ENCODE measurements at places on chromosomes 6 and 20.

DNA sequence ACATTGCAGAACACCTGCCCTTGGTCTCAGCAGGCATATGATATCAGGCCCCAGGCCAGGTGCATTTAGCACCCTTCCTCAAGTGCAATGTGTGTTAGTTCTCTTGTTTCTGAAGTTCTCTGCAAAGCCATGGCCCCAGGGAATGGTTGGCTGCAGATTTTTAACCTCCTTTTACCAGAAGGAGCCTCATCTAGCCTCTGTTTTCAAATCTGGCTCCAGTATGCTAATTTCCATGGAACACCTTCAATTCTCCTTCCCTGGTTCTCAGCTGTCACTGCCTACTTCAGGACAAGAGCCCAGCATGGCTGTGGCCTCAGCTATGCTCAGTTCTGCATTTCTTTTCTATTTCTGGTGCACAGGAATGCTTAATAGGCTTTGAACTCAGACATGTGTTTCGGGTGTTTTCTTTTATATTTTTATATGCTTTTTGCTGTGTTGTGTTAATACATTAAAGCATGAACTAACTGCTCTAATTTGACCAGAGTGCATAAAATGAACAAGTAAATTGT is 51.6 kb upstream of the OGFRL1 start:
- DNase-seq = no peak

DNA sequence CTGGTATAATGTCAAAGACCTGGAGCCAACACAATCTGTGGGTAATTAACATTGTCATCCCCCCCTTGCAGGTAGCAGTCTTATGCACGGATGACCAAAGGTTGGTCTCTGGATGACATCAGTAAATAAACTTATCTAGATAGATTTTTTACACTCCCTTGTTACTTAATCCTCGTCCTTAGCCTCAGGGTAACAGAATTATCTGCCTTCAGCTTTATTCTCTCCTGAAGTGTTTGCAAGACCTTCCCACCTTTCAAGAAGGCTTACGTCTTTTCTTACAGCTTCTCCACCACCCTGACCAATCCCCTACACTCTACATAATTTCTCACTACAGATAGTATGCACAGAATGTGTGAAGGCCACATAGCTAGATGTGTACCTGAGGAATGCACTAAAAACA is 434.8 kb upstream of the HTR1E start:
- DNase-seq = no peak

DNA sequence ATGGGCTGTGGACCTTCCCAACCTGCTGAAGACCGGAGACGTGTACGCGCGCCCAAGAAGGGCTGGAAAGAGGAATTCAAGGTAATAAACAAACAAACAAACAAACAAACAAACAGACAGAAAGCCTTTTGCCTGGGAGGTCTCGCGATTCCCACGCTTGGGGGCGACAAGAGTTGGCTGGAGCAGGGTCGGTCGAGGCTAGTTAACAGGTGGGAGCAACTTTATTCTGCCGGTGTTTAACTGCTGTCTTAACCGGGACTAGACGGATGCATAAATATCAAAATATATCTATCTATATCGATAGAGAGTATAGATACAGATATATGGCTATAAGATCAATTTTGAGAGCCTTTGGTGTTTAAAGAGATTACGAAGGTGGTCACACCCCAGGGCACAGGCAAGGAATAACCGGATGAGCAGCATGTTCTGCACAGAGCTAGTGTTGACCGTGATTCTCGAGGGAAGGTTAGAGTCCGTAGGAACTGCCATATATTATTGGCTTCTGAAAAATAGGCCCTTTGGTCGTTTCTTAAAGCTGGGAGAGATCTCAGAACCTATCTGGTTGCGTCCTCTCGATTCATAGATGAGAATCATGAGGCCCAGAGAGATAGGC is 514 bp downstream of the STMND1 start:
- DNase-seq = no peak

GRCh38 chr6:51513891-51514747 is 573.3 kb downstream of the PKHD1 start:
- DNase-seq = no peak

DNA sequence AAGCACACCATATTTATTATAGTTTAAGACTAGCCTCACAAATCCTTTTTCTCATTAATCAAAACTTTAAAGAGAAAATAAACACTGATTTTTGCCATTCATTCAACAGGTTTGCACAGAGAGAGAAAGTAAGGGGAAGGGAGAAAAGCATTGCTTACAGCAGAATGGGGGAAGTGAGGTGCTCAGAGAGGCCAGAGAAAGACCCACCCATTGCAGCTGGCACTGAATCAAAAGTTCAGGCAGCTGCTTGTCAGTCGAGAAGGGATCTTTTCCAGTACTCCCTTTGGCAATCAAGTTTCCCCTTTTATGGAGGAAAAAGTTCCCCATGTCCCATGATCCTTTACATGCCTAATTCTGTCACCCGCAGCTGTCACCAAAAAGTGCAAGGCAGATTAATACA is 8.0 kb upstream of the CRISP2 start:
- no peak for DNase-seq

GRCh38 chr20:36988494-36988966 is 37.0 kb upstream of the SAMHD1 start:
- no peak for DNase-seq

- DNase-seq = no peak
Measured at GRCh38 chr6:44969446-44970185, 358.5 kb upstream of the RUNX2 start.

- no peak for DNase-seq
Measured at GRCh38 chr6:44892579-44892978, 435.6 kb upstream of the RUNX2 start.

- no peak for DNase-seq
Measured at GRCh38 chr6:35044761-35045421, 96.2 kb downstream of the TCP11 start.
